ENCODE measurements at places on chromosomes 16 and 17.

DNA sequence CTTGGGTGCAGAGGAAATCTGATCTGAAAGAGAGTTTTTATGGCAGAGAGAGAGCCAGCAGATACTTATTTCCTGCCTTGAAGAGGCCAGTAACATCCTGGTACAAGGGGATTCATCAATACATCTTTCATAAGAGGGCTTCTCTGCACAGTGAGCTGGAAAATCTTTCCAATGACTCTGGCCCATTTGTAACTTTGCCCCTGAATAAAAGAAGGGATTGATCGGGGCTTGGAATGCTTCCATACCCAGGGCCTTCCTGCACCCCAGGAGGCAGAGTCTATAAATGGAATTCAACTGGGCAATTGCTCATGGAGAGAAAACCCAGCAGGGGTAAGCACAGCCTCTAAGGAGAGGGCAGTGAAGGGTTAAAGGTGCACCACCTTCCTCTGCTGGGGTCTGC is 163.3 kb downstream of the XYLT1 start:
- DNase-seq, result no peak

- peak; percentile 100 for DNase-seq
Observed at GRCh38 chr16:75622761-75623605, at the start of gene ADAT1. ADAT1 (minus strand) TSS chr16:75623281; CDS start chr16:75620799, 2,482 bp downstream.

GRCh38 chr17:64455993-64456885 is 7.3 kb downstream of the MILR1 start:
- no peak for DNase-seq

DNA sequence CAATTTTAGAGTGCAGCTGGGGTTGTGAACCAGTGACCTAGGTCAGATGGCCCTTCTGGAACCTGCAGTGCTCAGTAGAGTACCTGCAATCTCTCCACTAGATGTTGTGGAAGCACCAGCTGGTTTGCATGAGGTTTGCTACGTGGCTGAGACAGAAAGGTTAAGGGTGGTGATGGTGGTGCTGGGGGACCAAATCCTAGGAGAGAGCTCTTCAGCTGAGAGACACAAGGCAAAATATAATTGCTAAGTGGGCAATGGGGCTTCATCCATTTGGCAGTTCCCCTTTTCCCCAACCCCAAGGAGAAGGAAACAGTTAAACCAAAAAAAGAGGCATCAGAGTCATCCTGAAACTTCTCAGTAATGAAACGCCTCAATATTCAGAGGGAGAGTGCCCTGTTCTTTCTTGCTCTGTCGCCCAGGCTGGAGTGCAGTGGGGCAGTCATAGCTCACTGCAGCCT is 13.9 kb downstream of the ITPRIPL2 start:
- no peak for DNase-seq

DNA sequence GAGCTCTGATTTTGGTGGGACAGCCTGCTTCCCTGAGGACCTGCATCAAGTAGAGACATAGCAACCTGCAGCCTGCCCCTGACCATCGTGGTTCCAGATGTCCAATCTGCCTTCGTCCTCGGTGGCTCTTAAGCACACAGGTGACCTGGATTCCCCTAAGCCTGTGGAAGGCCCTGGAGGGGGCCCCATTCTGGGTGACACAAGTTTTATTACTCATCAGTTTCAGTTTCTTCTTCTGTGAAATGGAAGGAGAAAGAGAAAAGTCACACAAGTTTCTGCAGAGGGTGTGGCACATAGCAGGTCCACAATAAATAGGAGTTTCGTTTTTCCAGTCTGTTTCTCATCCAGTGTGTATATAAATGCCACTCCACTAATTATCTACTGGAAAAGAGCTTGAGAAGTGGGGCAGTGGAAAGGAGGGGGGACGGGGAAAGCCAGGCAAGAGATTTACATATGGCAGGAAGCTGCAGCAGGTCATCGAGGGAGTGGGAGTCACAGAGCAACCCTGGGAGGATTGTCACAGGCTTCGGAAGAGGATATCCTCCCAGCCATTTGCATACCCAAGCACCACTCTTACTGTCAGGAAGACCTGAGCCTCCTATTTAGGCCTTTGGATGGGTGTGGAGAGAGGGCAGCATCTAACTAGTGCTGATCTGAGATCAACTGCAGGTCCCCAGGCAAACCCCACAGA is 10.0 kb upstream of the NOS2 start:
- DNase-seq, result no peak

DNA sequence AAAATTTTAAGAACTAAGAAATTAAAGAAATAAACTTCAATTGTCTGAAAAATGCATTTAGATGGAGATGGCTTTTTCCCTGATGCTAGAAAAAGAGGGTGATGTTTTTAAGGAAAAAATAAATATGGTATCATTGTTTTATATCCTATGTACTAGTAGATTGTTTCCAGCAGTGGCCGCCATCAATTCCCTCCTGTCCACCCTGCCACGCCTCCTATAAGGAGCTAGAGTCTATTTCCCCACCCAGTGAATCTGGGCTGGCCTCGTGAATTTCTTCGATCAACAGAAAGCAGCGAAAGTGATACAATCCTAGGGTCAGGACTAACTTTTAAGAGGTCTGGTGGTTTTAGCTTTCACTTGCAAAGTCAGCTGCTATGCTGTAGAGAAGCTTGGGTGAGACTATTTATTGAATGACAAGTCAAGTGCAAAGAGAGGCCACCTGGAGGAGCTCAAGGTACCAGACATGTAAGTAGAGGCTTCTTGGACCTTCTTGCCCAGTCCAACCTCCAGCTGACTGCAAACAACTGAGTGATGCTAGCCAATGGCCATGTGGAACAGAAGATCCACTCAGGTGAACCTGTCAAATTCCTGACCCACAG is 80.9 kb upstream of the MTMR4 start:
- peak; percentile 48 for DNase-seq

DNA sequence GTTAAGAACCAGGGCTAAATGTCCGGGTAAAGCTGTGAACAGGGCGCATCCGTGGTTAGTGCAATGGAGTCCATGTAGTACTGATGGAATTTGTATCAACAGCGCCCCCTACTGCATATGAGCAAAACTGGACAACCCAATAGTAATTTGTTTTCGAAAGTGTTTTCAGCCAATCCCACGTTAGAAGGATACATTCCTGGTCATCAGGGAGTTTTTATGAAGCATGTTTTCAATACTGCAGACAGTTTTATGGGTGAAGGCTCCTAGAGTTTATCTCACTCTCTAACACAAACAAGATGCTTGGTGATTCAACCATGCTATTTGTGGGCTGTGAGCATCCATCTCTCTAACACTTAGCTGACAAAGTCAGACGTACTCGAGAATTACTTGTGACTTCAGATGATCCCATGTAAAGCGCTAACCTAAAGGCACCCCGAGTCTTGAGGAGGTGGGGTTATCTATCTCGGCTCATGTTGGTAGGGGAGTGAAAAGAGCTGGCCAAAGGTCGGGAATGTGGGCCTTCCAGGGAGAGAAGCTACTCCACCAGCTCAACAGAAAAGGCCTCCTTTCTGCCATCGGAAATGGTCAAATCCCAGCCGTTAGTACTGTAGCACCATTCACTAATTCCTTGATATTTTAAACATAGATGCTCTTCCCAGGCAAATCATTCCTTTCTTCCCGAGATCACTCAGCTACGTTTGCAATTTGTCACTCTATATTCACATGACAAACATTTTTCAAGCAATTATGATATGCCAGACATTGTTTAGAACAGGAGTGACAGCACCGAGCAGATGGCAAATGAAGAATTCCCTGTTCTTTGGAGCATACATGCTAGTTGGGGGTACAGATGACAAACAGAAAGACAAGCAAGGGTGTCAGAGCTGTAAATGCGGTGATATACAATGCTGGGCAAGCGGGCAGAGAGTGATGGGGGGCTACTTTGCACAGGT is 46.9 kb upstream of the HNF1B start:
- DNase-seq, result peak; percentile 59

GRCh38 chr17:29068818-29069217 is 25.9 kb downstream of the PIPOX start:
- DNase-seq, result no peak

GRCh38 chr17:51435641-51436091 is 175.3 kb downstream of the UTP18 start:
- peak; percentile 73 for DNase-seq

DNA sequence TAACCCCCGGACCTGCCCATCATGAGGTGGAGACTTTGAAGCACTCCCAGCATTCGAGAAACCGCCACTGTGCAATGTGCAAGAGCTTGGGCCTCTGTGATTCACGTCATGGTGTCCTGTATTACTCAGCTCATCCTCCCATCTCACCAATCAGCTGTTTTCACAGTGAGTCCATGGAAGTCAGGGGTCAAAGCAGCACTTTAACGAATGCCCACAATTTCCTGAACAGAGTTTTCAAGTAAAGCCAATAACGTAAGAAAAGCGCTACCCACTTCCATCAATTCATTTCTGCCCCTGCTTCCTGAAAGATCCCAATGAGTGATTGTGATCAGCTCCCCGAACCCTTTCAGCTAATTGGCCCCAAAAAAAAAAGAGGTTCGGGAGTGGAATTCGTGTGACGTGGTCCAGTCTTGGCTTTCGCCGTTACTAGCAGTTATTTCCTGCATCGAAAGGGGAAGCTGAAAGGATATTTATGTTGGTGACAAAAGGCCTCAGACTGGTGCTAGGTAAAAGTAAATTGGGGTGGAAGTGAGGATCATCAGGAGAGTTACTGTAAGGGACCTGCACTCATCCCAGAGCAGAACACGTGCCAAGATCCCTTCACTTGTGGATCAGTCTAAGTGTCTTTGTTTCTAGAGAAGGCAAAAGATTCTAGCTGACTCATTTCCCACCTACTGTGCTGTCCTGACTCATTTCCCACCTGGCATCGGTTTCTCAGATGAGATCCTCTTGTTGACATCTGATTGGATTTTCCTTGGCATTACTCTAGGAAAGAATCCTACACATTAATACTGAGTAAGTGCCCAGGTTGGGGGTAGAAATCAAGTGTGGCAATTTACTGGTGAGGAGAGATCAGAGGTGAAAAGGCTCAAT is 136.7 kb upstream of the NUDT7 start:
- peak; percentile 75 for DNase-seq

- no peak for DNase-seq
Observed at GRCh38 chr16:72256398-72257066, 84.6 kb upstream of the PMFBP1 start.

DNA sequence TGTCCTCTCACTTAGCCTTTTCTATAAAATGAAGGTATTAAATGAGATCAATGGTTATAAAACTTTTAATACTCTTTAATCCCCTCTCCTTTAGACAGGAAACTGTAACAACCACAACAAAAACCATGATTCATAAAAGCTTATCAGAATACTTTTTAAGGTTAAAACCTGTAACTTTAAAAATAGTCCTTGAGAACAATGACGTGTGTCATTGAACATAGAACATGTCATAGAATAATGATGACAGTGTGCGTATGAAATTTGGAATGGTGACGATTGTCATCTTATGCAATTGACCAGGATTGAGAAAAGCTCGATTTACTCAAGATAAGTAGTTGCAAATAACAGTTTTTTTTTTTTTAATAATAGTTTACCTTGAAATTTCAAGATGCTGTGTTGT is 94.1 kb downstream of the PLCG2 start:
- no peak for DNase-seq

GRCh38 chr17:17873450-17873991 is 36.7 kb upstream of the SREBF1 start:
- no peak for DNase-seq

- DNase-seq, result peak; percentile 78
Observed at GRCh38 chr17:65550075-65550662, 11.3 kb downstream of the AXIN2 start.

- no peak for DNase-seq
Observed at GRCh38 chr17:82893779-82894178, 54.0 kb upstream of the ZNF750 start.

GRCh38 chr17:37742762-37743611 is 1.9 kb downstream of the HNF1B start:
- peak; percentile 54 for DNase-seq

DNA sequence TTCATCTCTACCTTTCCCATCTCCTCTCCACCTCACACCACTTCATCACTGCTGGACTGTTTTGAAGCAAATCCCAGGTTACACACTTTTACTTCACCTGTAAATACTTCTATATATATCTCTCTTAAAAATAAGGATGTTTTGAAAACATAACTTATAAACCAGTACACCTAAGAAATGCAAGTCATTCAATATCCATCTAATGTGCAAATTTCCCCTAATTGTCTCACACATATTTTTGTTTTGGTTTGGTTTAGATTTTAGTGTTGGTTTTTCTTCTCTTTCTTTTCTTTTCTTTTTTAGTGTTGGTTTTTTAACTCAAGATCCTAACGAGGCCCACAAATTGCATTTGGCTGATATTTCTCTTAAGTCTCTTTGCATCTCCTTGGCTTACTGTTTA is 17.9 kb upstream of the ZNF19 start:
- no peak for DNase-seq

DNA sequence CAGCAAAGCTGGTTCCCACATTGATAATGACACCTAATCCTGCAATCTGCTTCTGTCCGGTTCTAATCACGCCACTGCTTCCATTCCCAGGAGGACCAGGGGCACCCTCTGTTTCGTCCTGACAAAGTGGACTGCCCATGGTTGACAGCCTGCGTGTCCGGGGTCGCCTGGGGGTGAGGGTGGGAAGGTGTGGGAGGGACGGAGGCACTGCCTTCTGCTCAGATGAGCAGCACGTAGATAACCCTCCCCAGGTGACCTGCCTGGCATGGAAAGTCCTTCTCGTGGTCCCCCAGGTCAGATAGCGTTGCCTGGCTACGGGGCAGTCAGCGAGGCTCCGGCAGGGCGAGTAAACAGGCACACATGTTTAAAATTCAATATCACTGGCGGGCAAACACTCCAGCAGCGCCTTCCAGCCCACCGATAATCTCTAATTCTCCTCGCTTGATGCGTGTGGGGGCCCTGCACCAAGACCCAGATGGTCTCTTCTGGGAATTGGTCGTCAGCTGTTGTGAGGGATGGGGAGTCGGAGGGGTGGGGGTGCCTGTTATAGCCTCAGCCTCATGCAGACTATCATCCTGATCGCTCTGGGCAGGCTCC is 132.2 kb downstream of the RAP1GAP2 start:
- no peak for DNase-seq

- DNase-seq, result no peak
Observed at GRCh38 chr17:74857191-74857590, 2.5 kb downstream of the GRIN2C start.

DNA sequence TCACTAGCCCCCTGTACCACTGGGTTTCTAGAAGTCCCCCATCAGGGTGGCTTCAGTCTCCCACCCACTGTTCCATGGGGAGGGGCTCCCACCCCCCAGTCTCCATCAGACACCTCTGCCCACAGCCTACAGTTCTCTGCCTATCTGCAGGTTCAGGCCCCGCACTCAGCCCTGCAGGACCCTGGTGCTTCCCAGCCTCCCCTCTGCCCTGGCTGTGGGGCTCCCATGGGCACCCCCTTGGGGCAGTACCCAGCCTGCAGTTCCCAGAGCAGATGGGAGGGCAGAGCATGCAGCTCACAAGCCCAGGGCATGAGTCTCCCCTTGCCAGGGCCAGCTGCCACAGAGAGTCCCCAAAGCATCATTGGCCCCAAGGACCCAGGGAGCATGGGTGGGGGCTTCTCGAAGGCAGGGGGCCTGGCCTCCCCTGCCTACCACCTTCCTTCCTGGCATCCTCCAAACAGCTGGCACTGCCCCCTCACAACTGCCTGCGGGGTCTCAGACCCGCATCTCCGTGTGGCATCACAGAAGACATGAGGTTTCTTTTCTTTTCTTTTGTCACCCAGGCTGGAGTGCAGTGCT is 2.8 kb upstream of the MRPL28 start:
- no peak for DNase-seq
